ENCODE measurements at places on chromosomes 1 and 21. TPM values are rescaled to one million over a fixed set of nuclear protein-coding genes. Genes with fewer than 3 reads are reported as not detected.

LYPD8 gene
- not detected for total RNA-seq

GRCh38 chr1:107135463-107135862, 5.4 kb upstream of the NTNG1 start:
- H3K4me3 ChIP-seq = no peak overlapping the region
- no peak overlapping the region for H3K27ac ChIP-seq
- no peaks in the 10 kb centered on the region for H3K4me1 ChIP-seq
- DNase-seq = no peak

DNA sequence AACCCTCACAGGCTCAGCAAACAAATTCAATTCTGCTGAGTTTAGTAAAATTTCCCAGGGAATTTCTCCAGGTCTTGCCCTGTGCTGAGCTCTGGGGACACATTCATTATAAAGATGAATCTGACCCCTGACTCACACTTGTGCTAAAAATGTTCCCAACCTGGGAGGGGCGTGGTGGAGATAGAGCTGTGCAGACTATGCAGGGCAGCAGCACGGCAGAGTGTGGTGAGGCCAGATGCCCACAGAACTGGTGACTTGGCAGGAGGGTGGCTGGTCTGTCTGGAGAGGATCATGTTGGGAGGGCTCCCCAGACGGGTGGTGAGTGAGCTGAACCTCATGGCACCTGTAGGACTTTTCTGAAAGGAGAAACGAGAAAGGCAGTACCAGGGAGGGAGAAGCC, 31.6 kb downstream of the FAAH start:
- H3K27me3 ChIP-seq = no peaks in the 10 kb centered on the region
- no peak for DNase-seq
- H3K36me3 ChIP-seq = no peaks in the 10 kb centered on the region
- peaks cover 14% of the 10 kb centered on the region for H3K4me1 ChIP-seq
- H3K4me3 ChIP-seq = no peak overlapping the region
- no peak overlapping the region for H3K27ac ChIP-seq

GRCh38 chr1:6546326-6546725, 8.0 kb downstream of the NOL9 start:
- H3K27me3 ChIP-seq = no peaks in the 10 kb centered on the region
- peaks cover 27% of the 10 kb centered on the region for H3K4me1 ChIP-seq
- peaks cover 24% of the 10 kb centered on the region for H3K36me3 ChIP-seq
- H3K27ac ChIP-seq = no peak overlapping the region
- no peak overlapping the region for H3K4me3 ChIP-seq
- DNase-seq = no peak

DNA sequence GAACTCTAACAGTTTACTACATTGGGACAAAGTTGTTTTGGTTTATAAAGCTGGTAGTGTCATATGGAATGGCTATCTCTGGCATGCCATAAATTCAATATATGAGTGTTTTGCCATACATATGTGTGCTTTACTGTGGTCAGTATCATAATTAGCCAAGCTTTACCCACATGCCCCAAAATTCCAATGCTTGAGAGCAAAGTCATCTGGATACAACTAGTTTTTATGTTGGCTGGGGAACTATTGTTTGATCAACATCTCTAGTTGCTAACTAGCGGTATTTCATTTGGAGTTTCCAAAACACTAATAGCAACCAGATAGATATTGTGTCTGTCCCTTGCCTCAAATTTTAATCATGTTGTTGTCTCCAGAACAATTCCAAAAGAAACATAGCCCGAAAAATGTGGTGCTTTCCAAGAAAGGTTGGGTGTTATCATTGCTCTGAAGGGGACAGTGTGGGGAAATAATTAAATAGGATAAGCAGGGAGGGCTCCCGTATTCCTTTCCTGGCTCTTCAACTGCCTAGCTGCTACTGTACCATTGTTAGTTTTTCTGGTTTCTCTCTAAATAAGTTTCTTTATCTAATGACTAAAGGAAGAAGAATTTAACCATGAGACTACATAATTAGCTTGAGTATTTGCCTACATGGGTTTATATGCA, 136.1 kb downstream of the TGFB2 start:
- no peak overlapping the region for H3K27ac ChIP-seq
- H3K4me1 ChIP-seq = no peaks in the 10 kb centered on the region
- DNase-seq = no peak
- no peaks in the 10 kb centered on the region for H3K27me3 ChIP-seq
- no peak overlapping the region for H3K4me3 ChIP-seq
- H3K36me3 ChIP-seq = no peaks in the 10 kb centered on the region

GRCh38 chr1:160129046-160129445, 13.5 kb downstream of the ATP1A2 start:
- H3K36me3 ChIP-seq = no peaks in the 10 kb centered on the region
- H3K27ac ChIP-seq = no peak overlapping the region
- H3K4me1 ChIP-seq = no peaks in the 10 kb centered on the region
- H3K27me3 ChIP-seq = no peaks in the 10 kb centered on the region
- no peak for DNase-seq

- no peaks in the 10 kb centered on the region for H3K27me3 ChIP-seq
- H3K4me3 ChIP-seq = no peak overlapping the region
- peaks cover 20% of the 10 kb centered on the region for H3K4me1 ChIP-seq
Measured at GRCh38 chr21:42068256-42068545, 2.9 kb upstream of the UMODL1 start.

OR2T35 gene
- not detected for total RNA-seq

DNA sequence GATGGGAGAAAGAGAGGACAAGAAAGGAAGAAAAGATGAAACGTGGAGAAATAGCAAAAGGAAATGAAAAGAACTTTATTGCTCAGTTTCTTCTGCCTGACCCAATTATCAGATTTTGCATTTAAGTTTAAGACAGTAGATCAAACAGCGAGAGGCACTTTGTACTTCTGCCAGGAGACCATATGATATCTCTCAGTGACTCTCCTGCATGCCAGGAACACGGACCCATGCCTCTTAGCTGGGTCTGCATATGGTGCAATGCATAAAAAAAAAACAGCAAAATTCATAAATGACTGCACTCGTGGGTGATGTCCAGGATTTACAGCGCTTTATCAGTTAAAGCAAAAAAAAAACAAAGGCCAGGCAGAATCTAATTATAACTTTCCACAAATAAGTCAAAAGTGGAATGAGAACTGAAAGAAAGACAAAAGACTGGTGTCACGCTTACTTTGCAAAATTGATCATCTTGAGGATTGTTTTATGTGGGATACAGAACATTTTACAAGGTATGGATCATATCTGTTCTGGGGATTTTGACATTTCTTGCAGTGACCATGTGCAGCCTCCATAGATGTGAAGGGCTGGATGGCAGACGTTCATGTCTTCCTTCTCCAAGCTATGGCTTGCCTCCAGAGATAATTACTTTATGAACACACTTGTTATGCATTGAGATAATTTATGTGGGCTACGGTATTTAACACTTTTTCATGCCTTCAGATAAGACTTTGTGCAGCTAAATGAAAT, 79.5 kb downstream of the RUNX1 start:
- no peaks in the 10 kb centered on the region for H3K36me3 ChIP-seq
- peak overlapping the region; percentile 17 for H3K4me3 ChIP-seq
- no peak overlapping the region for H3K27ac ChIP-seq
- H3K27me3 ChIP-seq = no peaks in the 10 kb centered on the region

- H3K27me3 ChIP-seq = no peaks in the 10 kb centered on the region
- no peaks in the 10 kb centered on the region for H3K36me3 ChIP-seq
- no peak overlapping the region for H3K4me3 ChIP-seq
- H3K4me1 ChIP-seq = no peaks in the 10 kb centered on the region
- DNase-seq = no peak
- no peak overlapping the region for H3K27ac ChIP-seq
Measured at GRCh38 chr1:87880764-87881163, 552.1 kb downstream of the LMO4 start.

Measured in CD8-positive, alpha-beta memory T cell (primary cell).